Fibroblast of lung (primary cell): ENCODE measurements at places on chromosomes 16 and 17. TPM values are rescaled to one million over a fixed set of nuclear protein-coding genes. Genes with fewer than 3 reads are reported as not detected.

GRCh38 chr16:82636485-82636884 is 9.7 kb downstream of the CDH13 start:
- DNase-seq: no peak

CACNG4 gene
- polyA plus RNA-seq: not detected in 2 replicates

DNA sequence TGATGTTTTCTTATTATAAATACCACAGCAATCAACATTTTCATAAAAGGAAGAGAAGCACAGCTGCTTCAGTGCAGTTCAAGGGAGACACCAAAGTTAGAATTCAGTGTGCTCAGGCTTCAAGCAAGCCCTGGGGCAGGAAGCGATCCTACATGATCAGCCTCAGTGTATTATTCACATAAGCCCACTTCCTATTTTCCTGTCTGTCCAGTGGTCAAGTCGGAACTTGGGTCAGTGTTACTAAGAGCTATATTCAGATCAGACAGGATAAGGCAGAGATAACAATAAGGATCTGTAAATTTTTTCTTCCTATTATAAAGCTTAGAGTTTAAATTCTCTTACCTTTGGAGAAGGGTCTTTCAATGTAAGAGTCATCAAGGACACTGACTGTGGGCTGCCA is 12.9 kb downstream of the HEATR6 start:
- no peak for DNase-seq

DNA sequence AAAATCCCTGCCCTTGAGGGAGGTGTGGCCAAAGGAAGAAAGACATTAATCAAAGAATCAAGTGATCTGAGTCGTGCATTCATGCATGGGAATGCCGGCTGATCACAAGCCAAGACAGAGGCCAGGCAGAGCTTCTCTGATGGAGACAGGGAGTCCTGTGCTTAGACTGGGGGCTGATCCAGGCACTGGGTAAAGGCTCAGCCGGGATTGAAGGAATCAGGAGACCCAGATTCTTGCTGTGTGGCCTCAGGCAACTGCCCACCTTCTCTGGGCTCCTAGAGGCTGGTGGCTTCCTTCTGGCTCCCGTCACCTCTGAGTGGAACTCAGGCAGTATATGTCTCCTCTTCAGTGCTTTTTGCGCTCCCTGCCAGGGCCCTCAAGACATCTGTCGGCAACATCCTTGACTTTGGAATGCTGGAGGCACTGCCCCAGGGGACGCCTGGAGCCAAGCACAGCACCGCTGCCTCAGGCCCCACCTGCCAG is 17.7 kb downstream of the RAI1 start:
- no peak for DNase-seq

OTOP2 gene
- polyA plus RNA-seq: not detected in 2 replicates

- no peak for DNase-seq
These were observed 14.6 kb downstream of the FANCA start for GRCh38 chr16:89801800-89802199.

NFAT5 gene
- polyA plus RNA-seq: 24.7 and 39.4 TPM in 2 replicates
